ENCODE measurements at places on chromosomes 3 and 15.

DNA sequence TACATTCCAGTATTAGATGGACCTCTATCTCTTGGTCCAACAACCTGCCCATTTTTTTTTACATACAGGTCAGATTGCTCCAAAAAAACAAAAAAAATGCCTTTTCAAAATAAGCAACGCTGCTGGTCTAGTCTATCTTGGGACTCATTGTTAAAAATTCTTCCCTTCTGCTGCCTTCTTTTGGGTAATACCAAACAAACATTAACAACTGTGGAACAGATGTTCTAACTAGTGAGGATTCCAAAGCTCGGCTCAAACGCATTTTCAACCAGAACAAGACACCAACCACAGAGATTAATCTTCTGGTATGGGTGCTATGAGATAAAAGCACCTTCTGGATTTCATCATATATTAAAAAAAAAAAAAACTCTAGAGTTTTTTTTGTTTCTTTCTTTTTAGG lies 24.7 kb downstream of the ARHGAP31 start:
- DNase-seq, result no peak

- no peak for DNase-seq
These were observed 24.8 kb upstream of the MEIS2 start for GRCh38 chr15:37125143-37125542.

DNA sequence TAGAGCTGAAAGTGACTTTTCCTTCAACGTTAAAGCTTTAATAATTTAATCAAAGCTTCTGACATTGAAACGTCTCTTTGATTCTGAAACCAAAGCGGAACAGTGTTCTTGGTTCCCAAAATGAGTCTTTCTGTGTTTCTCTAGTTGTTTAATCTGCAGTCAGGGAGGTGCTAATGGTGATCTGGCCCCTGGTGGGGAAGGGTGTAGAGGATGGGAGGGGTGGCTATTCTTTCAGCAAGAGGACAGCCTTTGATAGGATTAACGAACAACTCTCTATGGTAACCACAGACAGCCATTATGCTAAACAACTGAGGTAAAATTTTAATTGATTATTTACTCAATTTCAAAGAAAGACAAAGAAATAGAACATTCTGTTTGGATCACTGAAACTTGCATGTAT lies 79.9 kb upstream of the CADPS start:
- no peak for DNase-seq

DNA sequence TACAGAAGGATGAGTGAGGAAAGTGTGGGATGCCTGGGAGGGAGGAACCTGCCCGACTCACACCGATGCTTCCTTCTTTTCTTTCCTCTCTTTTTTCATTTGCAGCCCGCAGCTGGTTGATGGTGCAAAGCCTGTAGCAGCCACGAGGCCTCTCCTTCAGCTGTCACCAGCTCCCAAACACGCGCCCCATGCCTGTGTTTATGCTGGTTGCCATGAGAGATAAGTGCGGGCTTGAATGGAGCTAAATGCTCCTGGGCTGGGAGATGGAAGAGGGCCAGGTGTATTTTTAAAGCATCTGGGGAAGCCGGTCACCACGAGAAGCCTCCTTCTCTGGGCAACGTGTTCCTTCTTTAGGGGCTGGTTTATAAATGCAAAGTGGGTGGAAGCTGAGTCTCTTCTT lies 9.3 kb downstream of the COLQ start:
- DNase-seq, result no peak

DNA sequence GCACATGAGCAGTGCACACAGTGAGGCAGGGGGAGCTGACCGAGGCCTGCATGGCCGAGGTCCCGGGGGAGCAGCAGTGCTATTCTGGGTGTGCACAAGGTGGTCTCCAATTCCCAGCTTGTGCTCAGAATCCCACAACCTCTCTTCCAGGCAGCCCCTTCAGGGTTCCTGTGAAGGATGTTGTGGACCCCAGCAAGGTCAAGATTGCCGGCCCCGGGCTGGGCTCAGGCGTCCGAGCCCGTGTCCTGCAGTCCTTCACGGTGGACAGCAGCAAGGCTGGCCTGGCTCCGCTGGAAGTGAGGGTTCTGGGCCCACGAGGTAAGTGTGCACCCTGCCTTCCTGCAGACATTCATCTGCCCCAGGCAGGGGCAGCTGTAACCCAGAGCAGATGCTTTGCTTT lies 80.2 kb downstream of the DNASE1L3 start:
- DNase-seq, result no peak

- DNase-seq, result peak; percentile 84
These were observed at the start of gene PDE12 for GRCh38 chr3:57555738-57556458. PDE12 (plus strand) TSS chr3:57556274; CDS start chr3:57556380, 106 bp downstream.

- no peak for DNase-seq
These were observed 30.6 kb downstream of the CRTC3 start for GRCh38 chr15:90560229-90560776.

DNA sequence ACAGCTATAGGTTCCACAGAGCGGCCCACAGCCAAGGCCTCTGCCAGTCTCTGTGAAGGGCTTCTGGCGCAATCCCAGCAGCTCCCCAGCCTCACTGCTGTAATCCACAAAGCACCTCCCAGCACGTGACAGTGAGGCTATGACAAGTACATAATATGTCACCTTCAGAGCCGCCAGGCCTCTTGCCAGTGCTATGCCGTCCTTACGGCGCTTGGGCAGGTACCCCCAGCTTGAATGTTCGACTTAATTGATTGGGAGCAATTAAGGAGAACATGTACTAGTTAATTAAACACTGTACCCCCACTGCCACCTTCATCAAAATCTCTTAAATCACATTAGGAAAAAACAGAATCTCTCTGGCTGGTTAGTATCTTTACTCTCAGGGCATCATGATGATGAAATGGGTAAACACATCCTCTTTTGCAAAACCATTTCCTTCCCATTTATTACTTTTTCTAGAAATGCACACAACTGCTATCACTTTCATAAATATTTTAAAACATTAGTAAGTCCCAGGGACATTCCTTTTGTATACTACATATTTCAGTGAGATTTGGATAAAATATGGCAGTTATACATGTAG lies 169.9 kb downstream of the XXYLT1 start:
- no peak for DNase-seq

DNA sequence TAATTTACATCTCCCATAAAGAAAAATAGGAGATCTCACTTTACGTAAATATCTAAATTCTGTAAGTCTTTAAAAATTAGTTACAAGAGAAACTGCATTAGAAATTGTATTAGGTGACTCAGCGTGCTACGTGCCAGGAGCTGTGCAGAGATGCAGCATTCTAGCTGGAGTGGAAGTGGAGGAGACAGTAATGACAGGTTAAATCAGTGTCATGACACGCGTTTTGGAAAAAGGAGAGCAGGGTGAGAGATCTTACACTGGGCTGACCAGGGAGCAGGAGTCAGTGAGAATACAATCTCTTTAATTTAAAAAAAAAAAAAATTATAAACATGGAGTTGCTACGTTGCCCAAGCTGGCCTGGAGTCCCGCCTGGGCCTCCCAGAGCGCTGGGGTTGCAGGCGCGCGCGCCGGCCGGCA lies 635 bp downstream of the TUBGCP5 start:
- peak; percentile 25 for DNase-seq

GRCh38 chr15:31285772-31286261 lies 40.8 kb upstream of the KLF13 start:
- DNase-seq, result no peak

DNA sequence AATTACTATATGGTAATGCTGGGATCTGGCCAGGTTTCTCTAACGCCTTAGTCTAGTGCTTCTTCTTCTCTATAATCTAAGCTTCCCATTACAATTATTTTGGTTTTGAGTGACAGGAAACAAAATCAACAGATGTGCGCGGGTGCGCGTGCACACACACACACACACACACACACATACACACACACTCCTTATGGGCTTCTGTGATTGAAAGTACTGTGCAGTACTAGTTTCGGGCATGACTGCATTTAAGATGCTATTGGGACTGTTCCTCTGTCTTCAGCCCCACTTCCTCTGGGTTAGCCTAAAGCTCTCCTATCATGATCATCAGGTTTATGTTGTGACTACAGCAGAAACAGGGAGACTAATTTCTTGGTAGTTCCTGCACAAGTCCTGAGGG lies 32.2 kb downstream of the EPHB1 start:
- DNase-seq, result no peak

DNA sequence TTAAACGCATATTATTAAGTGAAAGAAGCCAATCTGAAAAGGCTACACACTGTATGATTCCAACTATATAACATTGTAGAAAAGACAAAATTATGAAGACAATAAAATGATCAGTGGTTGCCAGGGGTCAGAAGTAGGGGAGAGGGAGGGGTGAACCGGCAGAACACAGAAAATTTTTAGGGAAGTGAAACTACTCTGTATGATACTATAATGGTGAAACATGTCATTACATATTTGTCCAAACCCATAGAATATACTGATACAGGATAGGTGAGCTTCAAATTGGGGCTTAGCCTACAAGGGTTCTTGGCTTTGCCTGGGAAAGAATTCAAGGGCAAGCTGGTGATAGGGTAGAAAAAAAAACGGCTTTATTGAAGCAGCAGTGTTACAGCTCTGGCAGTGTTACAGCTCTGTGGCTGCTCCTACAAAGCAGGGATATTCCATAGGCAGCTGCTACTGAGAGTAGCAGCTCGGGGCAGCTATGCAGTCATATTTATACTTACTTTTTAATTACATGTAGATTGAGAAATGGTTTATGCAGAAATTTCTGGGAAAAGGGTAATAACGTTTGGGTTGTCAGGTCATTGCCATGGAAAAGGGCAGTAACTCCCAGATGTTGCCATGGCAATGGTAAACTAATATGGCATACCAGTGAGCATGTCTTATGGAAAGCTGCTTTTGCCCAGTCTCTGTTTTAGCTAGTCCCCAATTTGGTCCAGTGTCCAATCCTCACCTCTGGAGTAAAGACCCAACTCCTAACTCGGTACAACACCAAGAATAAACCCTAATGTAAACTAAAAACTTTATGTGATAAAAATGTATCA lies 125.1 kb upstream of the SLC25A36 start:
- DNase-seq, result no peak

- DNase-seq, result no peak
These were observed 232.2 kb downstream of the UBE2E2 start for GRCh38 chr3:23435318-23435717.

DNA sequence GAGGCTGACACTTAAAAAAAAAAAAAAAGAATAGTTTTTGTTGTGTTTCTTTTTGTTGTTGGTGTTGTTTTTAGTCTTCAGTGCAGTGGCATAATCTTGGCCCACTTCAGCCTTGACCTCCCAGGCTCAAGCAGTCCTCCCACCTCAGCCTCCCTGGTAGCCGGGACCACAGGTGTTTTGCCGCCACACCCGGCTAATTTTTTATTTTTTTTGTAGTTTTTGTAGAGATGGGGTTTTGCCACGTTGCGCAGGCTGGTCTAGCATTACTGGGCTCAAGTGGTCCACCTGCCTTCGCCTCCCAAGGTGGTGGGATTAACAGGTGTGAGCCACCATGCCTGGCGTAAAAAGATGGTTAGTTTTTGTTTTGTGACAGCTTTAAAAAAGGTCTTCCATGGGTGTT lies 30.1 kb downstream of the IGF1R start:
- DNase-seq, result no peak

DNA sequence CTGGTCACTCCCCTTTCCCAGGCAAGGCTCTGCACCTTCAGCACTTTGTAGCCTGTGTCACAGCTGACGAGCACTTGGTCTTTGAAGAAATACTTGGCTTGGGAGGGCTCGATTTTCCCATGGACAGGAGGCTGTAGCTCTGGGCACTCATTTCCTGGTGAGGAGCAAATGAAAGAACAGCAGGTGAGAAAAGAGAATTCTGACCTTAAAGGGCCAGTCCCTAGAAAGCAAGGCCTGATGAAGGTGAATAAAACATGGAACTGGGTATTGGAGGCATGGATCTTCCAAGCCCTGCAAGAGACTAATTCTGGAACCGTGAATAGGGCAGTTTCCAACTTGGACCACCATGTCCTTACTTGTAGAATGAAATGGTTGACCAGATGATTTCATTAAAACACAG lies 39.9 kb downstream of the MASP1 start:
- DNase-seq, result no peak

GRCh38 chr3:113606539-113607218 lies 74.3 kb downstream of the SIDT1 start:
- peak; percentile 28 for DNase-seq

DNA sequence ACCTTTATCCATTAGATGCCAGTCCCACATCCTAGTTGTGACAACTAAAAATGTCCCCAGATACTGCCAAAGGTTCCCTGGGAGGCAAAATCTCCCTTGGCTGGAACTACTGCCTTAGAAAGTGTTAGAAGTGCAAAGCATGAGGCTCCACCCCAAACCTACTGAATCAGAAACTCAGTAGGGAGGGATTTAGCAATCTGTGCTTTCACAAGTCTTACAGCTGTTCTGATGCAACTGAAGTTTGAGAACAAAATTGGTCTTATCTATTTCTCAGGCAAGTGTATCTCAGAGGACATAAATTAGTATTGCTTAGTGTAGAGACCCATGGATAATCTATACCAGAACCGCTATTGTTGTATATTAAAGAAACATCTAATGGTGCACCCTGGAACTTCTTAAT lies 70.2 kb downstream of the CLDN1 start:
- DNase-seq, result no peak

DNA sequence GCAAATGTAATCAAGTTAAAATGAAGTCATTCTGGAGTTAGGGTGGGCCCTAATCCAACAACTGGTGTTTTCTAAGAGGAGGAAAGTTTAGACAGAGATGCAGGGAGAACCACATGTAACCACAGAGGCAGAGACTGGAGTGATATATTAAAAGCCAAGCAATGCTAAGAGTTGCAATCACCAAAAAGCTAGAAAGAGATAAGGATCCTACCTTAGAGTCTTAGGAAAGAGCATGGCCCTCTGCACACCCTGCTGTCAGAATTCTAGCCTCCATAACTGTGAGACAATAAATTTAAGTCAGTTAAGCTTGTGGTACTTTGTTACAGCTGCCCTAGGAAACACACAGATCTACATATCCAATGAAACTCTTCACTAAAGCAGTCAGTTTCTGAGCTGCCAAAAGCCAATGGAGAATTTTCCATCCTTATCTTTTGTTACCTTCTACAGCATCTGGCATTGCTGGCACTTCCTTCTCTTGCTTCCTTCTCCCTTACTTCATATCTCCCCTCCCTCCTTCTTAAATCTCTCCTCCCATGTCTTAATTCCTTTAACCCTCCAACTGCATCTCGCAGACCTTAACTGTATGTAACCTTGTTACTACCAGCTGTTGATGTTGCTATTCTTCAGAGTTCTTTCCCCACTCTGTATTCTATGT lies 11.2 kb downstream of the DCBLD2 start:
- no peak for DNase-seq

GRCh38 chr3:74267131-74267530 lies 347.3 kb downstream of the CNTN3 start:
- no peak for DNase-seq

All from CD4-positive, alpha-beta T cell treated with Interleukin-15 for 4 hours (primary cell).